Neuronal stem cell (in vitro differentiated cells): ENCODE measurements at places on chromosomes 11 and 22.
A peak's percentile ranks its signal among the peaks of the same experiment; 100 is the strongest.

GRCh38 chr22:48076008-48076407 lies 1313.6 kb downstream of the TBC1D22A start:
- no peak for DNase-seq

GRCh38 chr11:78949976-78950690 lies 375.5 kb upstream of the NARS2 start:
- DNase-seq, result peak; percentile 80

GRCh38 chr11:45665933-45666647 lies 668 bp upstream of the CHST1 start:
- DNase-seq, result no peak

- no peak for DNase-seq
Measured at GRCh38 chr11:64590763-64591221, at the start of gene SLC22A12. SLC22A12 (plus strand) TSS chr11:64591220; CDS start chr11:64591557, 337 bp downstream.

DNA sequence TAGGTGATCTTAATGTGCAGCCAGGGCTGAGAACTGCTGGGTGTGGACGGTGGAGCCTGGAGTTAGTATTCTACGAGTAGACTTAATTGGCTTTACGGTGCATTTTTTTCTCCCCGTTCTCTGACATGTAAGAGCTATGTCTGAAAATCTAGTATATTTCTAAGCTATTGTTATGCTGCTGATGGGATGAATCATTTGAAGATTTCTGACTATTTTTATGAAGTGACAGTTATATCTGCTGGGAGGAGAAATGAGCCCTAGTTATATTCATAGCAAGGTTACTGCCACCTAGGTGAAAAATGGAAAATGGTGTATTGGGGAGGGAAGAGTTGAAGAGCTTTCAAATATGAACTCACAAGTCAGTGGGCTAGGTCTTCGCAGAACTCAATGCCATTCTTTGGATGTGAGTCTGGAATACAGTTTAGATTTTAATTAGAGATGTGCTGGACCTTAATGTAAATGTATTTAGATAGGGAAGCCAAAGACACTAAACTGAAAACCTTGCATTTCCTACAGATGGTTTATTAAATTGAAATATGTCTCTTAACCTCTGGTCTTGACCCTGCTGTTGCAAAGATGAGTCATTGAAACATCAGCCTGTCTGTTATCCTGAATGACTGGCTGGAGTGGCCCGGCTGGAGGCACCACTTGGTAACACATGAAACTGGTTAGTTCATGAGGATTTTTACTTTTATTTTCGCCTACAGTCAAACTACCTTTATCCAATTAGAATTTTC lies 293.7 kb downstream of the DDX10 start:
- no peak for DNase-seq

- DNase-seq, result no peak
Measured at GRCh38 chr11:17273668-17274282, 2.8 kb upstream of the NUCB2 start.

- no peak for DNase-seq
Measured at GRCh38 chr11:18390088-18390487, 4.3 kb upstream of the LDHA start.

DNA sequence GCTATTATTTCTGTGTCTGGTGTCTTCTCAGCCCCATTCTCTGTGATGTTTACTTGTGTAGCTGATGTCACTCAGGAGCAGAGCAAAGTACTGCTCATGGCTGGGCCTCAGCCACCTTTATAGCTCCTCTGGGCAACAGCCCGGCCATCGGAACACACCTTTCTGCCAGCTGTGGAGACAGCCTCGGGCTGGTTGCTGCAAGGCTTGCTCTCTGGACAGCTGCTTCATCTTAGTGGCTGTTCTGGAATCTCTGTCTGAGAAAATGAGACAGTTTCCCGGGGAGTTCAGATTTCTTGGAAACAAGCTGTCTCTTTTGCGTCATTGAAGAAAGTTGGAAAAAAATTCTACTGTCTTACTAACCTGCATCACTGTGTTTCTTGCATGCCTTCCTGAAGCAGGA lies 20.0 kb downstream of the THY1 start:
- no peak for DNase-seq

GRCh38 chr11:75513250-75513649 lies 12.5 kb downstream of the GDPD5 start:
- no peak for DNase-seq

- DNase-seq, result no peak
Measured at GRCh38 chr11:112885744-112886433, 75.3 kb upstream of the NCAM1 start.

- DNase-seq, result no peak
Measured at GRCh38 chr22:27106985-27107384, 449.6 kb downstream of the MIAT start.

GRCh38 chr11:83361831-83362230 lies 75.7 kb upstream of the CCDC90B start:
- no peak for DNase-seq

DNA sequence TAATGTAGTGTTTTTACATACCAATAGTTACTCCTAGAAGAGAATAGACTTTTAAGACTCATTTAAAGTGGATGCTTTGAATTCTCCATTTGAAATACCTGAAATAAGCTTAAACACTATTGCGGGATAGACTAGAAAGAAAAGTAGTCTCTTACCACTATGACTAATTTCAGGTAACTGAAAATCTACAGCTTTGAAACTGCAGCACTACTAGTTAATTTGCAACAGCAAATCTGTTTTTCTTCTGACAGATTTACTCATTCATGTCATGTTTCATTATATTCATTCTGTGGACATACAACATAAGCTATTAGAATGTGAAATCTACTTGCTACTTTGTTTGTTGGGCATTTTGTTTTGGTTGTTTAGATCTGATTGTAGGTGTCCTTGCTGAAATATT lies 153.6 kb downstream of the MAML2 start:
- no peak for DNase-seq

GRCh38 chr11:130388607-130389205 lies 39.7 kb downstream of the ADAMTS8 start:
- DNase-seq, result no peak

DNA sequence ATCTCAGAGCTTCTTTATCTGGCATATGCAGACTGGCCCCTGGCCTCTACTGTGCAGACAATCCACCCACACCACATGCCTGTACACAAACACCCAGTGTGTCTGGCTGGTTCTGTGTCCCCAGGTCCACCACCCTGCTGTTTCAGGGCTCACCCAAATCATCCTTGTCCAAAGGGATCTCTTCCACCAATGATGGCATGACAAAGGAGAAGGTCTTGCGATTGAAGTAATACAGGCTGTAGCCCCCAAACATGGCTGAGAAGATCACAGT lies 1.7 kb downstream of the SLC37A4 start:
- no peak for DNase-seq

GRCh38 chr11:84455691-84456090 lies 1169.5 kb upstream of the CCDC90B start:
- no peak for DNase-seq

DNA sequence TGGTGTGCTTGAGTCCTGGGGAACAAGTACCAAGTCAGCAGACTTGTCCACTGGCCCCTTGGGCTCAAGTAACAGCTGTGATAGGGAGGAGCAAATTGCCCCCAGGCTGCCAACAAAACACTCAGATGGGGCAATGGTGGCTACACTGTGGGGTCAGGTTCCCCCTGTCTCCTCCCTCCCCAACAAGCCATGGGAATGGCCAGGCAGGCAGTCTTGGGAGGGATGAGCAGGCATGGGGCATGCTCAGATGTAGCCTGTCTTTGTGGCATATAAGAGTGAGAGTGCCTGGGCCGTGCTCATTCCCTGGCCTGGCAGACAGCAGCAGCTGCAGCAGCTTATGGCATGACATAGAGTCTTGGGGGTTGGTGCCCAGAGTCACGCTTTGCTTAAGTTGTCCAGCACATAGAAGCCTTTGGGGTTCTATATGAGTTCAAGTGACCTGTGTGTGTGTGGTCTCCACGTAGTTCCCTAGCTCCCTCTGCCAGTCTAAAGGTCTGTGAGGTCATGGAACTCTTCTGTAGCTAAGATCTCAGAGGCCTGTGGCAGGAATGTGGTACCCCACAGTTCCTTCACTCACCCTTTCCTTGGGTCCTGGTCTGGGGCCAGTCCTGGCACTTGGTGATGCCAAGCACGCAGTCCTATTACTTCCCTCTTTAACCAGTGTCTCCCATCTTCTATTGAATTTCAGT lies 44.7 kb downstream of the BIRC2 start:
- DNase-seq, result no peak

- no peak for DNase-seq
Measured at GRCh38 chr11:131880316-131880715, 509.9 kb downstream of the NTM start.

- no peak for DNase-seq
Measured at GRCh38 chr22:39233710-39234471, 10.9 kb downstream of the PDGFB start.

DNA sequence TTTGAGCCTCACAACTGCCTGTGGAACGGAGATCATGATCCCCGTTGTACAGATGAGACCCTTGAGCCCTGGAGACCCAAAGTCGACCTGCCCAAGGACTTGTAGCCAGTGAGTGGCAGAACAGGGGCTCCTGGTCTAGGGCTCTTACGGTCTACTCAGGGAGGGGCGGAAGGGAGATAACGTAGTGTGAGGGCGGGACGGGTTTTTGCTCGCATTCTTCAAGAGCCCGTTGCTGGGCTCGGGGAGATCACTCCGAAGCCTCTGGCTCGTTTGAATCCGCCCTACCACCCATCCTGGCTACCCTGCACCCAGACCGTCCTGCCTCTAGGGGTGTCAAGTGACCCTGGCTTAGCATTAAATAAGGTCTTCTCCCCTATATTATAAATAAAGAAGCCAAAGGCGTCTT lies 639 bp downstream of the CRY2 start:
- peak; percentile 32 for DNase-seq

DNA sequence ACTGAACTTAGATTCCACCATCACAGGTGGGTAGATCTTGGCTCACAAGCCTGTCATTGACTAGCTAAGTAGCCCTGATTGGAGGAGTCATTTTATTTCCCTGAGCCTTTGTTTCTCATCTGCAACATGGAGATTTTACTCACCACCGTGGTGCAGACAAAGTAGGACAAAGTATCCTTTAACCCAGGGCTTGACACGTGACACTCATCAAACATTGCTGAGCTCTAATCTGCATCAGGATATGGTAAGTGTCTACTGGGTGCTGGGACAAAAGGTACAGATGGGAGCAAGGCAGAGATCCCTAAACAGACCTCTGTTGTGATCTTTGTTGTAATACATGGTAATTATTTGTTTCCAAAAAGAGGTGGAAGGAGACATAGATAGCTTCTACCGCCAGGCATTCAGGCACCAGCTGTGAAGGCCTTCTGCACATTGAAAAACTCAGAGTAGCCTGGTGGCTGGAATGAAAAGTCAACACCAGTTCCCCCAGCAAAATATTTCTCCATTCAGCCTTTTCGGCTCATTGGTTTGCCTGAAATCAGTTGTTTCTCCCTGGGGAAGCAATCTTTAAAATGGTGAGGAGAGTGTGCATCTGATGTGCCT lies 18.3 kb upstream of the MICAL2 start:
- no peak for DNase-seq

- no peak for DNase-seq
Measured at GRCh38 chr11:79822766-79823165, 381.9 kb upstream of the TENM4 start.

GRCh38 chr22:49310354-49310753 lies 517.3 kb downstream of the BRD1 start:
- no peak for DNase-seq

DNA sequence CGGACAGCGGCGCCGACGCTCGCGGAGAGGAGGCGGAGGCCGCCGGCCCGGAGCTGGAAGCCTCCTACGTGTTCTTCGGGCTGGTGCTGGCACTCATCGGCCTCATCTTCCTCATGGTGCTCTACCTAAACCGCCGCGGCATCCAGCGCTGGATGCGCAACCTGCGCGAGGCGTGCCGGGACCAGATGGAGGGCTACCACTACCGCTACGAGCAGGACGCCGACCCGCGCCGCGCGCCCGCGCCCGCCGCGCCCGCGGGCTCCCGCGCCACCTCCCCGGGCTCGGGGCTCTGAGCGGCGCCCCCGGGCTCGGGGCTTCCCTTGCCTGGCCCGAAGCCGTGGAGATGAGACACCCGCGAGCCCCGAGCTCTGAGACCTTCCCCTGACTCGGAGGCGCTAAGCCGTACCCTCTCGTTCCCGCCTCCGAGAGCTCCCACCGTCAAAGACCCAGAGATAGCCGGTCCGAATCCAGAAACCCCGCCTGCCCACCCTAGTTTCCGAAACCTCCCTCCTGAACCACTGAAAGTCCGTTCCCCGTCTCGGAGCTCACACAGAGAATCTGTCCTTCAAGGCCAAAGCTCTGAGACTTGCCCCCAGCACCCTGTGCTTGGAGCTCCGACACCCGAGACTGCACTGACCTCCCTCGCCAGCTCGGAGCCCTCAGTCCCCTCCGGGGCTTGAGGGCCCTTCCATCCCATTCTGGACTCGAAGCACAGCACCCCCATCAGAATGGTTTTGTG lies 1.5 kb downstream of the TPBGL start:
- DNase-seq, result no peak

DNA sequence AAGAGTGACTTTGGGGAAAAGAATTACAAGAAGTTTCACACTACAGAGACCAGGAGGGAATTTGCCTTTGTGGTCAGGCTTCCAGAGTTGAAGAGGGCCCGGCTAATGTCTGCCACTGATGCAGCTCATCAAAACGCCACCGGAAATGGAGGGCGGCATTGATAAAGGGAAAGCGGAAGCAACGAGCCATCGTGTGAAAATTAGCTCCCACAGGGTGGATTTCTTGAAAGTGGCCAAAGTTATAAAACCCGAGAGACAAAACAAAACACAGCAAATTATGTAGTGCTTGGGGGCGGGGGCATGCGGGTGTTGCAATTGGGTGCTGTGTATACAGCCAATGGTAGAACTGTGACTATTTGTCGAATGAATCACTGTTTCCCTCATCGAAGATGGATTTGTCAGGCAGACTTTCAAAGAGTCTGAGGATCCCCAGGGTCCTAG lies 113.0 kb downstream of the ADAMTS15 start:
- DNase-seq, result no peak

- no peak for DNase-seq
Measured at GRCh38 chr22:42080287-42080686, 787 bp downstream of the SMDT1 start.

- no peak for DNase-seq
Measured at GRCh38 chr22:40407021-40407761, 36.8 kb downstream of the SGSM3 start.

DNA sequence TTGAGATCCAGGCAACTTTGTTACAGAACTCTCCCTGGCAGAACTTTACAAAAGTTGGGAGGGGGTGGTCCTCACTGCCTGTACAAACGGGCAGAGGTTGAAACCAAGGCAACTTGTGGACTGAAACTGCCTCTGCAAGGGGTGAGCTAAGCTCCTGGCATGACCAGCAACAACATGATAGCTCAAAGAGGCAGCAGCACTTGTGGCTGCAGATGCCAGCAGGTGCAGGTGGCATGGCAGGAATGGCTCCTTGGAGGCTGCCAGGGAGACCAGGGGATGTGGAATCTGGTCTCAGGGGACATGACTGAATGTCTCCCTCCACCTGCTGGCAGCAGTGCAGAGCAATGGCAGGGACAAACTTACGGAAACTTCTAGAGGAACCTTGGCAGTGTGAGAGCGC lies 38.8 kb upstream of the PHF21A start:
- DNase-seq, result no peak

GRCh38 chr11:12088047-12088481 lies 22.3 kb upstream of the MICAL2 start:
- no peak for DNase-seq
